GM03348 (cell line): ENCODE measurements at places on chromosomes 4 and X.

DNA sequence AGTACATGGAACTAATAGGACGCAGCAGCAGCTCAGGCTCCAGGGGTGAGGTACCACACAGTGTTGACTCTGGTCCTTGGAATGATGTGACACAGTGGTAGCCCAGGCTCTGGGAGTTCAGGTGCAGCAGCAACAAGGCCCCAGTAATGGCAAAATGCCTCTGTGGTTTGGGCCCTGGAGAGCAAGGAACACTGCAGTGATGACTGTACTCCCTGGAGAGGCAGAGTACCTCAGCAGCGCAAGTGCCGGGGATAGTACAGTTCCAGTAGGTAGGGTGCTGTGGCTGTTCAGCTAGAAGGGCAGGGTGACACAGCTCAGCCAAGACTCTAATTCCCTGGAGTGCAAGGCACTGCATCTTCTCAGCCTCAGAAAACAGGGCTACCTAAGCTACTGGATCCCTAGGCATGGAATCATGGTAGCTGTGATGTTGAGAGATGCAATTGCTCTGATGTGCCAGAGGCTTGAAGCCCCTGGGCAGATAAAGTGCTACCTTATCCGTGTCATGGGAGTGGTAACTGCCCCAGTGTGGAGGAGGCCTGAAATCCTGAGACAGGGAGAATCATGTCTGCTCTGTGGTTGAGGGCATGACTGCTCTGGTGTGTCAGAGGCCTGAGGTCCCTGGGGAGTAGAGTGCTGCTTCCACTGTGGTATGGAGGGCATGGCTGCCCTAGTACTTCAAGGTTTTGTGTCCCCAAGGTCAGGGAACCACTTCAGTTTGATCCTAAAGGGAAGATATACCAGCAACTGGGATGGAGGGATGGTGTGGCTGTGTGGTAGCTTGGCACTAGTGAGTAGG, 55.2 kb downstream of the AREG start:
- peak; percentile 31 for DNase-seq

DNA sequence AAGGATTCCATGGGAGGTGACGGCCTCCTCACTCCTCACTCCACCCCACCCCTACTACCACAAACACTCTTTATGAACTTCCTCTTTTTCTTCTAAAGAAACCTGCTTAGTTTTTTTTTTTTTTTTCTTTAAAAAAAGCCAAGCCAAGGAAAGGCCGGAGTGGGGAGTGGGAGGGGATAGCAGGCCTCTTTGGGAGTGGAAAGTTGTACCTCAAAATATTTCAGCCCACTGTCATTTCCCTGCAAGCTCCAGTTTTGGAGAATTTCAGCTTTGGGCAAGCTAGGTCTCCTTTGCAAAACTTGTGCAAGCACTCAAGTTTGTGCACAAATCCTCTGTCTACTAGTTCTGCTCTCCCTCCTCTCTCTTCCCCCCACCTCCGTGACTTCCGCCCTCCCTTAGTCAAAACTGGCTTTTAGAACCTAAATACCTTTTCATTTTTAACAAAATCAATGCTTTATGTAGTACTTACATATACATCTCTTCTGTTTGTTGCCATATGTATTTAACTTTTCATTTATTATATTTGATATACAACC, 512 bp upstream of the ANTXR2 start:
- no peak for DNase-seq

- DNase-seq = no peak
These were observed 21.7 kb downstream of the STAG2 start for GRCh38 chrX:123983240-123983639.

- DNase-seq = no peak
These were observed 25.7 kb downstream of the SYAP1 start for GRCh38 chrX:16745102-16745501.

DNA sequence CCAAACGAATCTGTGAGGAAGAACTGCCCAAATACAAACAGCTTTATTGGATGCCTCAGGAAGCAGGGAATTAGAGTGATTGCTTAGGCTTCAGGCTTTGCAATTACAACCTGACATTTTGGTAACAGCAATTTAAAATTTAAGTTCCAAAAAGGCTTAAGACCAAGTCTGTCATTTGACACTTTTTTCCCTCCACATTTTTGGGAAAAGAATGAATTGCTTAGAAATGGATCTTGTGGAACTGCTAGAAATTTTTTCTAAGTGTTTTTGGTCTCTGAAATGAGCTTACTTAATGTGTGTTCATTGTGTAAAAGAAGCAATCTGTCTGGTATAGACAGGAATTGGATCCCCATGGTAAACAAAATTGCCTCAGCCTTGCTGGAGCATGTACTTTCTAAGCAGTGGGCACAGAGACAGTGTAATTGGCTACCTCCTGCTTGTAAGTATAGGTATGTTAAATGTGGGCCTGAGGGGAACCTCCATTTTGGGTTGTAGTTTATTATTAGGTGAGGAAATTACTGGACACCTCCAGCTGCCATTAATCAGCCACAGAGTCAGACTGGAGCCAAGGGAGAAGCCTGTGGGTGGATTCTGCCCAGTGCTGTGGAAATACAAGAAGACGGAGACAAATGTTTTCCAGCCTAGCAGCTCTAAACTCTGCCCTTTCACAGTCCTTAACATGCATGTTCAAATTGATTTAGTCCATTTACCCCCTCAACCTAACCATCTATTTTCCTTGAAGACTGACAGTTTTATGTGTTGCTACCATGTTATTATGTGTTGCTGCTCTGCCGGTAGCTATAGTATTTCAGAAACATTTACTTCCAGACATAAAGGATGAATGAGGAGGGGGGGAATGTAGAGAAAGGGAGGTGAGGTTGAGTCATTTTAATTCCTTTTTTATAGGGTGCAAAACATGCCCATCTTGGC, 473.0 kb downstream of the SPRY1 start:
- DNase-seq = no peak

GRCh38 chr4:98515470-98515809, 143.0 kb downstream of the TSPAN5 start:
- DNase-seq = no peak

GRCh38 chrX:52504551-52504950, 8.9 kb downstream of the XAGE1A start:
- DNase-seq = no peak

- DNase-seq = no peak
These were observed 125.0 kb upstream of the AADAT start for GRCh38 chr4:170214731-170215130.
